ENCODE measurements at places on chromosomes 3 and 15.

DNA sequence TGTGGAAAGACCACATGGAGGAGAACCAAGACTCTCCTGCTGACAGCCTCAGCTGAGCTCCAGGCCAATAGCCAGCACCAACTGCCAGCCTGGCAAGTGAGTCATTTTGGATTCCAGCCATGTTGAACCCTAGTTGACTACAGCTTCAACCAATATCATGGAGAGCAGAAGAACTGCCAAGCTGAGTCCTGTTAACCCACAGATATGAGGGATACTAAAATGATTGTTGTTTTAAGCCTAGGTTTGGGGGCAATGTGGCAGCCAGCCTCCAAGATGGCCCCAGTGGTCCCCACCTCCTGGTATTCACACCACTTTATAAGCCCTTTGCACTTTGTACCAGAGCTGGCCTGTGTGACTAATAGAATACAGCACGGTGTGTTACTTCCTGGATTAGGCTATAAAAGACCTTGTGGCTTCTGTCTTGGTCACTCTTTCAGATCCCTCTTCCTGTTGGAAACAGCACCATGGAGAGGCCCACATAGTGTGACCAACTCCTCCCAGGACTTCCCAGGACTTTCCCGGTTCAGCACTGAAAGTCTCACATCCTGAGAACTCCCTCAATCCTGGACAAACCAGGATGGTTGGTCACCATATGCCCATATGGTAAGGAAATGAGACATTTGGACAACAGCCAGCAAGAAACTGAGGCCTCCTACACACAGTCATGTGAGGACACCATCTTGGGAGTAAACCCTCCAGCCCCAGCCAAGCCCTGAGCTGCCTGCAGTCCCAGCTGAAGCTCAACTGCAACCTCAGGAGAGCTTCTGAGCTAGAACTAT, 32.4 kb upstream of the CDV3 start:
- DNase-seq: no peak

DNA sequence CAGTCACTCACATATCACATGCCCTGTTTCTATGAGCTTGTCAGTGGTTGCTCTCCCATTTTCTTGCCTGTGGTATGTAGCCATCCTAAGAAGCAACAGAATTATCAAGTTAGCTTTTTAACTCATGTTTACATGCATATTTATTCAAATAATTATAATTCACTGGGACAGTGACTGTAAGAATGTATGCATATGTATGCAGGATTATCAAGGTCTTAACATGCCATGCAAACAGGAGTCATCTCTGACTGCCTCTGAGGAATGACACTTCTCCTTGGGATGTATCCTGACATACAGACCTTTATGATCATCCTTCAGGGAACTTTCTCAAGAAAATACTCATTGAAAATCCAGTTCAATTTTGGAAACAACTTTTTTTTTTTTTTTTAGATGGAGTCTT, 240.9 kb downstream of the CPNE4 start:
- no peak for DNase-seq

DNA sequence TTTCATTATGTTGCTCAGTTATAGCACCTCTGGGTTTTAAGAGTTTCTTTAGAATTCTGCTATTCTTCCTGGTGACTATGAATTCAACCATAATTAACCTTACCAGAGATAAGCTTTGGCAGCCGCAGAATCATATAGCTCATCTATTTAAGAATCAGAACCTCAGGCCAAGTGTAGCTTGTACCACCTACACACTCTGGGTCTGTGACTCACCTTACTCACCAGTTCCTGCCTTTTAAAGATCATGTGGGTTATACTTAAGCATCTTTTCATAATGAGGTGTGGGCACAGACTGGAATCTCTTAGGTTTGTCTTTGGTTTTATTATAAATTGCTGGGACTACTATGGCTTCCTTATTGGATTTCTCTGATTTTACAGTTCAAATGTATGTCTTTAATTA, 21.9 kb downstream of the CDV3 start:
- no peak for DNase-seq

DNA sequence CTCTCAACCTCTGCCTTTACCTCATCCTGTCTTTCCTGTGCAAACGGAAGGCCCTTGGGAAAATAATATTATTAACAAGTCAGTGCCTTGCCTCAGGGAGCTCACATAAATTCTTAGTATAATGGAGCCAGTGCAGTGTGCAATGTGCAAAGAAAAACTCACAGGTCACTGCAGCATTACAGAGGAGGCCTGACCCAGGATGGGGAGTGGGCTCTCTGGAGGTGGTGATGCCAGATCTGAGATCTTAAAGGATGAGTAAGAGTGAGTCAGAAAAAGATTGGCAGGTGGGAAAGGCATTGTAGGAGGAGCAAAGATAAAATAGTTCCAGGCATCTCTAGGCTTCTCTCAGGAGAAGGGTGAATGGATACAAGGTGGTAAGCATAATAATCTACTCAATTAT, 185.6 kb upstream of the ADAMTS9 start:
- DNase-seq: no peak

DNA sequence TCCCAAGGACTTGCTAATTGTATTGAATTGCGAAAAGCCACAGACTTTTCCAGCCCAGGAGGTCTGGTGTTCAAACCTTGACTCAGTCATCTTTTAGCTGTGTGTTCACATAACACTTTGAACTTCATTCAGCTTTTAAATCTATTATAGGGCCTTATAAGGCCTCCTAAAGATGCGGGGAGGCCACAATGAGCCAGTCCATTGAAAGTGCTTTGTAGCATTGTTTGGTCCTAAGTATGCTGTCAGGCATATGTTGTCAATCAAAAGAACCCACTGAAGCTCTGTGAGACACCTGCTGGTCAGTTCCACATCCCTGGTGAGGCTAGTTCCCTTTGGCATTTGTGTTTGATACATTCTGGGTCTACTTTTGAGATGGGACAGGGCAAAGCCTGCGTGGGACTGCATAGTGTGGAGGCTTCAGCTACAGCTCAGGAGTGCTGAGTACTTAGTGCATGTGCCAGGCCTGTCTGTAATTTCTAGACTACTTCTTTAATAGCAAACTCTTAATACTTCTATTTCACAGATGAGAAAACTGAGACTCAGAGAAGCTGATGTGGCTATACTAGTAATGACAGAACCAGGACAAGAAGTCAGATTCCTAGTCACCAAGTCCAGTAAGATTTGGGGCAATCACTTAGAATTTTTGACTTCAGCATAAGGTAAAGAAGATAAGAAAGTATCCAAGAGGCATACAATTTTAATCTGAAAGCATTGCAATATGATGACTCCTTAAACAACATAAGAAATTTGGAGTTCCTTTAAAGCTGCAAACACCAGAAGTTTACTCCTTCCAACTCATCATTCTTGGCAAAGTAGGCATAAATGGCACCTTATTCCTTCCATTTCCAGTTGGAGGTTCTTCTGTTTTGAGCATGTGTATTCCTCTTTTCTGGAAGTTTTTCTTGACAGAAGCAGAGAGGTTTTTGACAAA, 213.0 kb downstream of the PDCD6IP start:
- DNase-seq: no peak

GRCh38 chr3:19013879-19014278, 134.4 kb upstream of the KCNH8 start:
- DNase-seq: no peak

GRCh38 chr15:85100186-85100937, 118.7 kb downstream of the PDE8A start:
- no peak for DNase-seq

GRCh38 chr3:142888099-142888480, 793 bp downstream of the PCOLCE2 start:
- DNase-seq: peak; percentile 20
